Anterior cingulate cortex (tissue), 58 donors: ENCODE measurements at places on chromosomes 1 and 21.

DNA sequence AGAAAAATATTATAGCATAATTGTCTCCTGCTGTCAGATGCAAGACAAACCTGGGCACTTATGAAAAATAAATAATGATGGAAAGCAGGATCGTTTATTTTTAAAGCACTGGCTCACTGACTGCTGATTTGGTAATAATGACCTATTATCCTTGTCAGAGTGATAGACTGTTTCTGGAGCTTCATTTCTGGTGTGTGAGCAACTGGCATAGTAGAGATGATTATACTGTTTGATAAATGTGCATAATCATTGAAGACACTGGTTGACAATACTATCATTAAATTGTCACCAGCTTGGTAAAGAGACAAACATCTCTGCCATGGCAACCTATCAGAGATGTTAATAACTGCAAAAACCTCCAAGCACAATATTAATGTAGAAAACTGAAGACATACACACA lies 179.9 kb upstream of the ZNF644 start:
- no peak for DNase-seq

- DNase-seq: no peak
Measured at GRCh38 chr1:243438815-243439214, 183.0 kb downstream of the SDCCAG8 start.

DNA sequence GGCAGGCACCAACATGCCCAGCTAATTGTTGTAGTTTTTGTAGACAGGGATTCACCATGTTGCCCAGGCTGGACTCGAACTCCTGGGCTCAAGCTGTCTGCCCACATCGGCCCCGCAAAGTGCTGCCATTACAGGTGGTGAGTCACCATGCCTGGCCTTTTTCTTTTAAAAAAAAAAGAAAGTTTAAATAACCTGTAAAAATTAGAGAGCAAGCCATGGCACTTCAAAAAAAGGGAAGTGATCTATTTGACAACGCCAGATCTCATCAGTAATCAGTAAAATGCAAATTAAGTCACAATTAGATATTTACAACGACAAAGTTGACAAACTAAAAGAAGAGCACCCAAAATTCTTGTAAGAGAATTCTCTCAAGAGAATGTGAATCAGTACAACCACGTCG lies 2.9 kb upstream of the RBBP5 start:
- DNase-seq: no peak

- DNase-seq: no peak
Measured at GRCh38 chr1:222095606-222096475, 354.0 kb upstream of the DUSP10 start.

DNA sequence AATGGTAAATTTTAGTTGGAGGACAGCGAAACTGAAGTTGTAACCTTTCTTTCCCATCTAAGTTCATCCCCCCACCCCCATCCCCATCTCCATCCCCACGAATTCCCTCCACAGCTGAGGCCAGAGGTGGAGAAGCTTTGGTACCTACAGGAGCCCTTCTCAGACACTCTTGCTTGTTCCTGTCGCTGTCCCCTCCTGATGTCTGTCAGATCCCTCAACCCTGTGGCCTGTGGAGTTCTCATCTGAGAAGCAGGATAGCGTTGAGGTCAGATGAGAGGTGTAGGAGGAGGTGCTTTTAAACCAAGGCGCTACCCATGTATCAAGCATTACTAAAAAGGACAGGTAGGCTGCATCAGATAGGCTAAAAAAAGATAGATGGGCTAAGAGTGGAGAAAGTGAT lies 769 bp downstream of the NTPCR start:
- no peak for DNase-seq
